Substantia nigra (tissue), 51 donors: ENCODE measurements at places on chromosomes 4 and X.

DNA sequence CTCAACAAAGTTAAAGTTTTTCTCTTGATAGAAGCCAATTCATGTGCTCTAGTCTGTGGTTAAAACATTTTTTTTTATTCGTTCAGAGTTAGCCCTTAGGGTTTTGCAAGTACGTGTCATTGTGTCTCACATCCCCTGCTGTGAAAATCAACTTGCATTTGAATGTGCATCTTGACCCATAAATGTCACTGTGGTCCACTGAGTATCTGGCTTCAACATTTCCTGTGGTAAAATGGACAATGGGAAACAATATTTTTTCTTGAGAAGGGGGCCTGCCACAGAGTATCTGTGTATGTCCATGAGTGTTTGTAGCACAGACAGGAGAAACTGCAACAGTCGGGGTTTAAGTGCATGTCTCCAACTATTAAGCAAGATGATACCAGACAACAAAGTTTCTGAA lies 554.8 kb upstream of the TENM3 start:
- DNase-seq: no peak

DNA sequence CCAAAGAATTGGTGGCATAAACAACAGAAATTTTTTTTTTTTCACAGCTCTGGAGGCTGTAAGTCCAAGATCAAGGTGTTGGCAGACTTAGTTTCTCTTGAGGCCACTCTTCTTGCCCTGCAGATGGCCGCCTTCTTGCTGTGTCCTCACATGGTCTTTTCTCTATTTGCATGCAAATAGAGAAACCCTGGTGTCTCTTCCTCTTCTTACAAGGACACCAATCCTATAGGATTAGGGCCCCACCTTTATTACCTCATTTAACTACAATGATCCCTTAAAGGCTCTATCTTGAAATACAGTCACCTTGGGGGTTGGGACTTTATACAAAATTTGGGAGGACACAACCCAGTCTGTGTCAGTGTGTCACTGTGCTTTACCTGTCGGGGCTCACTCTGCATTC lies 175.4 kb upstream of the PGRMC2 start:
- no peak for DNase-seq

GRCh38 chrX:16022580-16023200 lies 100.7 kb upstream of the GRPR start:
- no peak for DNase-seq

GRCh38 chr4:31662951-31663350 lies 942.8 kb downstream of the PCDH7 start:
- DNase-seq: no peak

- no peak for DNase-seq
Measured at GRCh38 chr4:16505726-16506125, 279.5 kb upstream of the TAPT1 start.

DNA sequence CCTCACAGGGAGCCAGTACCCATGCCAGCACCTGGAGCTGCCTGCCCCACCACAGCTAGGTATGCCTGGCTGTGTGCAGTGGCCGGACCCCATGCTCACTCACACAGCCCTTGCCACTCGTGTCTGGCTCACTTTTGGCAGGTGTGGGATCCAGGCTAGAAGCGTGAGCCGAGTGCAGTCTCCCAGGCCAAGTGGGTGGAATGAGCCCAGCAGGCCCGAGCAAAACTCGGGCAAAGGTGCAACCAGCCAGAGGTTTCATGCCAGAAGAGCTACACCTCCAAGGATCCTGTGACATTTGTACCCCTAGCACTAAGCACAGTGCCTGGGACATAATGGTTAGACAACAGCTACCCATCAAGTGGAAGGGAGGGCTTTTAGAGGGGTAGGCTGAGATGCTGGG lies 217.8 kb downstream of the NSUN7 start:
- no peak for DNase-seq

DNA sequence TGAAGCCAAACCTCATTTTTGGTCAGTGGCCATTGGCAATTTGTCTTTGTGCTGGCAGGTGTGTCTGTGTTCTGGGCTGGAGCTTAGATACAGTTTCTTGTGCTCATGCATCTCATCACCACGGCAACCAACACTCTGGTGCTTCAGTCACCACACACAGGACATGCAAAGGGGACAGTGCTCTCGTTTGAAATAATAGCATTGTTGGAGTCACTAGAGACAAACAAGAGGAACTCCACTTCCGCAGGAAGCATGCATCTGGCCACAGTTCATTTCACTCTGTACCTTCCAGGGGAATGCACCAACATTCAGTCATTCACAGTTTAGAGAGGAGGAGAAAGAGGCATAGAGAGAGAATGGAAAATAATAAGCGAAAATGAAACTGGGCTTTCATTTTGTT lies 267.4 kb downstream of the ANK2 start:
- no peak for DNase-seq

GRCh38 chr4:153497988-153498967 lies 32.1 kb downstream of the TMEM131L start:
- no peak for DNase-seq

DNA sequence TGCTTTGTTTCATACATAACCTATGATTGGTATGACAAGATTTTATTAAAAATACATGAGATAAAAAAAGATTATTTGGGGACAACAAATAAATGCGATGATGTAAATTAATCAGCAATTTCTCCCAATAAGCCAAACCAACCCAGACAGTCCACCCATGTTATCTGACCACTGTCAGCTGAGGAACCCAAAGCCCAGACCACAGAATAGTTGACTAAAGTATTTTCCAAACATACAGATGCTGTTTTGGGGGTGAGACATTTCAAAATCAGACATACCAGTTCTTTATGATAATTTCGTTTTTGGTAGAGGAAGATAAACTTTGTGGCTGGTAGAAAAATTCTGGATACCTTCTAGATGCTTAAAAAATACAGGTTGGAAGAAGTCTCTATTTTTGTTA lies 650.8 kb upstream of the FAM241A start:
- DNase-seq: no peak

GRCh38 chr4:111268769-111269414 lies 646.0 kb upstream of the PITX2 start:
- no peak for DNase-seq

DNA sequence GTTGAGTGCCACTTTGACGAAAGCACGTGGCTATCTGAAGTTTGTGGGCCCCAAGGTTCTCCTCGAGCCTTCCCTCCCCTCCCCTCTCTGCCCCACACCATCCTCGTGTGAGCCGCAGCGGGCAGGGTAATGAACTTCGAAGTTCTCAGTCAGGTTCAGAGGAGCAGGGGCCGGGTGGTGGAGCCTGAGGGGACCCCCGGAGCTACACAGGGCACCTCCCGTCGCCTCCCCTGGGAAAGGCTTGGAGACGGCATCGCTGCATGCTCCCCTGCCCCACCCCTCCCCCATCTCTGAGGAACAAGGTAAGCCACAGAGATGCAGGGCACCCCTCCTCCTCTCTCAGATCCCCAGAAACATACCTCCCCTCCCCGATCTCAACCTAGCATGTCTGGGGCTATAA lies 2.8 kb upstream of the NKX1-1 start:
- no peak for DNase-seq

DNA sequence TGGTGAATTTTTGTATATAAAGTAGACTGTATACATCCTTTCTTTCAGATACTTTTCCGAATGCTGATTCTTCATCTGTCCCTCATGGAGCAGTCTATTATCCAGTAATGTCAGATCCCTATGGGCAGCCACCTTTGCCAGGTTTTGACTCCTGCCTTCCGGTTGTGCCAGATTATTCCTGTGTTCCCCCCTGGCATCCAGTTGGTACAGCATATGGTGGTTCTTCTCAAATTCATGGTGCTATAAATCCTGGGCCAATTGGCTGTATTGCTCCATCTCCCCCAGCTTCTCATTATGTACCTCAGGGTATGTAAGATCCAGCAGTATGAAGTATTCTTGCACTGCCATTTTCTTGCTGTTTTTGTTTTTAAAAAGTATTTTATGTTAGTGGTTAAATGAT lies 78.7 kb downstream of the ALG13 start:
- no peak for DNase-seq

GRCh38 chr4:160877087-160877790 lies 1286.6 kb downstream of the FSTL5 start:
- DNase-seq: no peak

GRCh38 chr4:184395971-184396391 lies 78.4 kb downstream of the IRF2 start:
- DNase-seq: no peak

DNA sequence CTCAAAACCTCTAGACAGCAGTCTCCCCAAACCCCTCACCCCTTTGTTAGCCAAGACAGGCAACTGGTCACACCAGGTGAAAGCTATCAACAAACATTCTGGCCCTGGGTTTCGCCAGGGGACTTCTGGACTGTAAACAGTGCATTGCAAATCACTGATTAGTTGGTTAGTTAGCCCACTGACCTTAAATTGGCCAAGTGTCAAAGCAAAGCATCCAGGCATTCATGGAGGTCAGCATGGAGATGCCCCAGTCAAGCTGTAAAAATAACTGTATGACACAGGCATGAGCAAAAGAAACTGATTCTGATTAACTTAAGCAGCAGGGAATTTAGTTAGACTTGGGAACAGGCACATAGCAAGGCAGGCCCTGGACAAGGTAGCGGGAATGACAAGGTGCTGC lies 156.0 kb upstream of the TTC29 start:
- DNase-seq: no peak

DNA sequence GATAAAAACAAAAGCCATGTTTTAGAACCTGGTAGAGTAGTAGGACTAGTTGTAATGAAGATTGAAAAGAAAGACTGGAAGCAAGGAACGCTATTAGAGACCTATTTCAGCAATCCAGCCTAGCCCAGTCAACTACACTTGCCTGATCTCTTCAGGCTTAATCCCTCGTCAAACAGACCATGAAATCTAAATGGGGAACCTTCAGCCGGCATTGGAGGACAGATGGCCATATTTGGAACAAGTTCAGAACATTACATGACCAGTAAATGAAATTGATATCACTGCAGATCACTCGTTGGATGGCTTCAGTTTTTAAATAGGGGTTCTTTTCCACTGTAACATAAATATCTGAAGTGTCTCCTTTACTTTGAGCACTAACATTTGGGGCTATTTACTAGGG lies 84.8 kb upstream of the WDR44 start:
- DNase-seq: no peak

GRCh38 chrX:13428053-13428786 lies 108.4 kb upstream of the ATXN3L start:
- DNase-seq: no peak

DNA sequence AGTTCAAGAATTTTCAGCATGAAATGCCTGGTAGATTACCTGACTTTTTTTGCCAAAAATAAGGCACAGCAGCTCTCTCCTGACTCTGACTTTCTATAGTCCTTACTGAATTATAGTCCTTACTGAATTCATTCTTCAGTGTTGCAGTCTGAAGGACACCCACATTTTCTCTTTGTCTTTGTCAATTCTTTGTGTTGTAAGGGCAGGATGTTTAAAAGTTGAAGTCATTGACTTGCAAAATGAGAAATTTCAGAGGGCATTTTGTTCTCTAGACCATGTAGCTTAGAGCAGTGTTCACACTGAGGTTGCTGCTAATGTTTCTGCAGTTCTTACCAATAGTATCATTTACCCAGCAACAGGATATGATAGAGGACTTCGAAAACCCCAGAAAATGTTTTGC lies 168.0 kb downstream of the SOWAHB start:
- no peak for DNase-seq

- DNase-seq: no peak
Measured at GRCh38 chrX:37871626-37872302, 24.4 kb upstream of the DYNLT3 start.

GRCh38 chr4:82643994-82644733 lies 82.4 kb upstream of the TMEM150C start:
- DNase-seq: no peak

- DNase-seq: no peak
Measured at GRCh38 chr4:8296491-8296890, 26.9 kb downstream of the HTRA3 start.

DNA sequence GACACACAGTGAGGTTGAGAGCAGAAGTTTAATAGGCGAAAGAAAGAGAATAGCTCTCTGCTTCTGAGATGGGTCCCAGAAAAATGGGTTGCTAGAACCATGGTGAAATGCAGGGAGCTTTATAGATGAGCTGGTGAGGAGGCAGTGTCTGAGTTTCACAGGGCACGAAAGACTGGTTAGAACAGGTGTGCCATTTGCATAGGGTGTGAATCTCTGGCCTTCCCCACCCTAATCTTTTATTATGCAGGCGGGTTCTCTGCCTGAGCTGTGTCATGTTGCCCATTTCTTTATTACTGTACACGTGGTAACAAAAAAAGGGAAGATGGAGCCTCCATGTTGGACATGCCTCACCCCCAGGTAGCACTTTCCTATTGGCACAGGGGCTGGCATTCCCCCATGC lies 39.1 kb downstream of the FUNDC1 start:
- DNase-seq: no peak

DNA sequence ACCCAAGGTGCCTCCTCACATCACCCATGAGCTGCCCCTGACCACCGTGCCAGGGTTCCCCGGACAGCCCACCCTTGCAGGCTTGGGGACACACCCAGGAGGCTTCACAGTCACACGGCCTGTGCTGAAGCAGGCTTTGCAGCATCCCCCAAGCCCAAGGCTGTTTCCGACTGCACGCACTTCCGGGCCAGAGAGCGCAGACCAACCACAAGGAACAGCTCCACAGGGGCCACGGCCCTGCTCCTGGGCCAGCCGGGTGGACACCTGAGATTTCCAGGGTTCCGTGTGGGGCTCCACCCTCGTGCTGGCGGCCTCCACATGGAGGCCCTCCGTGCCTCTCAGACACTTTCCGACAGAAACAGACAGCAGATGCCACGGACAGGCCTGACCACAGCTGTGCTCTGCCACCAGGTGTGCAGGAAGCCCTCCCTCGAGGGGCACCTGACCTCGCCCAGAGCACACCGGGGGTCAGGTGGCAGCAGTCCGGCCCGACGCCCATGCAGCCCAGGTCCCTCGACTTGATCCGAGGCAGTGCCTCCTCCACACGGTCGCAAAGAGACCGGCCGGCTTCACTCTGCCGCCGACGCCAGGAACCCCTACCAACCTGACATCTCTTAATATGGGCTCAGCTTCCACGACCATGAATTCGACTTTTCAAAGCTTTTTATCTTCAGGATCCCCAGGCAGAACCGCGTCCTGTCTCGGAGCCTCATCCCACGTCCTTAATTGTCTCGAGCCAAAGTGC lies 8.0 kb downstream of the CTBP1 start:
- no peak for DNase-seq

DNA sequence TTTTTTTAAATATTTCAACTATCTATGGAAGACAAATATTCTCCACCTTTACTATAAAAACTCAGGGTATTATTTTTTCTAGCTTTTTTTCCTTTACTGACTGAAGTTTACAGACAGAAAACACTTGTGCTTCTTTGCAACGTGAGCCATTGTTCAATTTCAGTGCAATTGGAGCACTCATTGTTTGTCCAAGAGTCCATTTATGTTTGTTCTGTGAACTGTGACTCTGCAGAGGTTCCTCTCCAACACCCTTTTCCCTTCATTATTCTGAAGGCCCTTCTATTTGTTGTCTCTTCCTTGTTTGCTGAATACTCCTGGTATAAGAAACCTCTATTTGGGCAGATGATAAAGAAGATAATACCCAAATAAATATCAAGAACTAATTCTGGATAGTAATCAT lies 37.4 kb downstream of the DAPP1 start:
- DNase-seq: no peak
